ENCODE measurements at places on chromosomes 6 and 20. TPM values are rescaled to one million over a fixed set of nuclear protein-coding genes. Genes with fewer than 3 reads are reported as not detected.
A peak's percentile ranks its signal among the peaks of the same experiment; 100 is the strongest.

DNA sequence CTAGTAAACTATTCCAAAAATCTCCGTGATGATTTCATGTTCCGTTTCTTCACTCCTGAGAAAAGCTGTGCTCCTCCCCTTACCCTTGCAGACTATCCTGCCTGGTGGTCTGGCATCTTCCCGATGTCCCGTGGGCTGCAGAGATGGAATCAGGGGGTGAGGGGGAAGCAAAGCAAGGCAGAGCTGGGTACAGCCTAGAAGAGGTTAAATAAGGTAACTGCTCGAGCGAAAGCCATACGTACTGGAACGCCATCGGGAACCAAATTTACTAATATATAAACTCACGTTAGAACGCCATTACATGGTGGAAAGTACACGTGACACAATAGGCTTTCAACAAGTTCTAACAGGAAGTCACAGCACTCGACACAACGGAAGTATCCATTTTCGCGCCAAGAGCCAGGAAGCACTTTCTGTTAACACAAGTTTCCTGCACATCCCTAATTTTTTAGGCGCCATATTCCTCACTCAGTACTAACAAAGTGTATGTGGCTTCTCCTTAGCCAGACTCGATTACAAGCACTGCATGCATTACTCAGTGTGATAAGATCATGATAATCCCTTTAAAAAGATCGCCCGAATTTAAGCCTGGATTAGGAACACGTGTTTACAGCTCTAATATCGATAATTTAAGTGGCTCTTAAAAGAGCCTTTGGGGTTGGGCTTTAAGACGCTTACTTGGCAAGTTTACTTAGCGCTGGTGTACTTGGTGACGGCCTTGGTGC is 101.6 kb upstream of the PRSS16 start:
- peak; percentile 80 for DNase-seq

- no peak for DNase-seq
Measured at GRCh38 chr6:28335040-28335563, 846 bp downstream of the ZSCAN31 start.

DNA sequence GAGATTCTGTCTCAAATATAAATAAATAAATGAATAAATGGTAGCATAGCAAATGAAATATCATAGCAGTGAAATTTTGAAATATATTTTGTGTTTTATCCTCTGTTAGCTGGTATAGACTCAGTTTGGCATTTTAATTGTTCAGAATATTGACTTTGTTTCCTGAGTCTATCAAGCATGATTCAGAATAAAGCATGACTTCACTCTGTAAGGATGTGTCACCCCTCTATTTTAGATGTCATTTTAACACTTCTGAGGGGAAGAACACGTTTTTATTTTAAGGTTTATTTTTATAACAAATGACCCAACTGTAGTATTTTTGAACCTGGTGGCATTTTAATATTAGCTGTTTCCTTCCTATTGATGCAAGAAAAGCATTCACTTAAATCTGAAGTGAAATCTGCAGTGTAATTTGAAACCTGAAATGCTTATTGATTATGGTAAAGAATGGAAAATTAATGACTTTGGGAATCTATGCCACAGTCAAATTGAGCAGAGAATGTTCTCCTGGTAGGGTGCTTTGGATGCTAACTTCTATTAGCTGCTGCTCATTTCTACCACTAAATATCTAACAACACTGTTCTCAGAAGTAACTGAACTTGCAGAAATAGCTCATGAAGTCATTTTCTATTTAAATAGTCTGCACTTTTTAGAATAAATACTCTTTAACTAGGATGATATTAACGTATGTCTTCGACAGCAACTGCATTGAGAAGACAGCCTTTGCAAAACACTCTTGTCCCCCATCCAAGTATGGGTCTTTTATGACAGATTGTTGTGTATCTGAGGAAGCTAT is 114.2 kb downstream of the SOX4 start:
- no peak for DNase-seq

DNA sequence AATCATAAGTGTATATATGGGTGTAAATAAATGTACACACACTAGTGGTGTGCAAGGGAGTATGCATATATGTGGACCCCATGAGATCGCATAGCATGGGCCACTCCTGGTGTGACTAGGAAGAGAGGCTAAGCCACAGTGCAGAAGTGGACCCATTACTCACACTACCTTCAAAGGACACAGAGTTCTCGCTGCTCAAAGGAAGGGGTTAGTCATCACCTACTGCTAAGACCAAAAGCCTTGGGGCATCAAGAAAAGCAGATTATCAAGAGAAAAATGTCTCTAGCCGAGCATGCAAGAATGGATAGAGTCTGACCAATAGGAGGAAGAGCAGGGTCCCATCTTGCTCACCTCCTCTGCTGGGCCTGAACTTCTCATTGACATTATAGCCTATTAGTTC is 195.5 kb downstream of the MAFB start:
- no peak for DNase-seq

DNA sequence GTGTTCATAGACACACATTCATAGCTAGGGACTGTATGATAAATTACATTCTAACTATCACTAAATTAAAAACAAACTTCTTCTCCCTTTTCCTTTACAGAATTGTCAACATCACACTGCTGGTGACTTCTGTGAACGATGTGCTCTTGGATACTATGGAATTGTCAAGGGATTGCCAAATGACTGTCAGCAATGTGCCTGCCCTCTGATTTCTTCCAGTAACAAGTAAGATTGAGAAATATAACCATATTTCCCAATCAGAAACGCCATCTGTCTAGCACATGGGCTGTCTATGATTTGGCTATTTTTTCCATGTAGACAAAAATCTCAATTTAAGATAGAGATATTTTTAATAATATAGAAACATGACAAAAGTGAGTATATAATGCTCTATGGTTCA is 367.7 kb downstream of the ARHGAP18 start:
- no peak for DNase-seq

Gene KIAA0408
- 1.3 TPM for total RNA-seq

- DNase-seq = no peak
Measured at GRCh38 chr6:116801971-116802370, 26.9 kb downstream of the GPRC6A start.

All from thyroid gland (tissue), 4 donors.